ENCODE measurements at places on chromosomes 7 and 10. TPM values are rescaled to one million over a fixed set of nuclear protein-coding genes. Genes with fewer than 3 reads are reported as not detected.
A peak's percentile ranks its signal among the peaks of the same experiment; 100 is the strongest.

Gene ABCC2
- polyA plus RNA-seq, result 14.3 TPM

Gene C10orf105
- polyA plus RNA-seq, result 0.07 TPM

Gene DOCK4
- polyA plus RNA-seq, result 20.9 TPM

Gene SOSTDC1
- polyA plus RNA-seq, result 52.4 TPM

Gene RAMP3
- 11.0 TPM for polyA plus RNA-seq

Gene CRTAC1
- 30.6 TPM for polyA plus RNA-seq

Gene CDC14C
- polyA plus RNA-seq, result not detected

Gene PDSS1
- polyA plus RNA-seq, result 14.8 TPM

Gene AKR1C1
- 15.7 TPM for polyA plus RNA-seq

DNA sequence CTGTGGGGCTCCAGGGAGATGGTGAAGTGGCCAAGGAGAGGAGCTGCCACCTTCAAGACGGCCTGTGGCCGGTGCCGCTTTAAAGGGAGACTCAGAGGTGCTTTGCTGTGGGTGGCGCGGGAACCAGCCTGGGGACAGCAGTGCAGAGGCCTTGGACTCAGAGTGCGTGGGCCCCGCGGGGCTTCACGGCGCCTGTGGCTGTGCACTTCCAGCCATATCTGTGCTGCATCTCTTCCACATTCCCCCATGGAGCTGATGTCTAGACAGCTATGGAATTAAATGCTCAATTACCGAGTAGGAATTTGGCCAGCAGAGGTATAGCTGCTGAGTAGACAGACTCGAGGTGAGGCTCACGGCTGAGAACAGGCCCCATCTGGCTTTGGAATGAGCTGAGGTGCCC, 41.7 kb downstream of the HTRA1 start:
- DNase-seq, result no peak

GRCh38 chr10:102332772-102333171, 62.7 kb upstream of the NFKB2 start:
- DNase-seq, result no peak

DNA sequence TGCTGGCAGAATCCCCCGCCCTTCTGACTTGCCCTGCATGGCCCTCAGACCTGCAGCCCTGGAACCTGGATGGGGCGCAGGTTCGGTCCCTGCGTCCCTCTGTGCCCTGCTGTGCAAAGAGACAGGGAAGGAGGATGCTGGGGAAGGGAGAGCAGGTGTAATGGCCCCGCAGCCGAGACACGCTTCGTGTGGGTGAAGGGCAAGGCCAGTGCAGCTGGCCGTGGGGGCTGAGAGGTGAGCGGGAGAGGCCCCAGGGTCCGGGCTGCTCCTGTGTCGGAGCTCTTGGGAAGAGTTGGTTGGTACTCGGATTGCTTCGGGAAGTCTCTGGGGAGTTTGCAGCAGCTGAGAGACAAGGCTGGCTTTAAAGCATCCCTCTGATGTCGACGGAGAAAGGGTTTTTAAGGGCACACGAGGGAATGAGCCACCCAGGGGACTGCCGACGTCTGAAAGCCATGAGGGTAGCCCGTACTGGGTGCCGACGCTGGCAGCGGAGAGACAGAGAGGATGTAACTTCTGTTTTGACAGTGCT, 6.5 kb downstream of the ELFN1 start:
- DNase-seq, result no peak

- no peak for DNase-seq
Measured at GRCh38 chr10:16799621-16800020, 17.6 kb downstream of the RSU1 start.

DNA sequence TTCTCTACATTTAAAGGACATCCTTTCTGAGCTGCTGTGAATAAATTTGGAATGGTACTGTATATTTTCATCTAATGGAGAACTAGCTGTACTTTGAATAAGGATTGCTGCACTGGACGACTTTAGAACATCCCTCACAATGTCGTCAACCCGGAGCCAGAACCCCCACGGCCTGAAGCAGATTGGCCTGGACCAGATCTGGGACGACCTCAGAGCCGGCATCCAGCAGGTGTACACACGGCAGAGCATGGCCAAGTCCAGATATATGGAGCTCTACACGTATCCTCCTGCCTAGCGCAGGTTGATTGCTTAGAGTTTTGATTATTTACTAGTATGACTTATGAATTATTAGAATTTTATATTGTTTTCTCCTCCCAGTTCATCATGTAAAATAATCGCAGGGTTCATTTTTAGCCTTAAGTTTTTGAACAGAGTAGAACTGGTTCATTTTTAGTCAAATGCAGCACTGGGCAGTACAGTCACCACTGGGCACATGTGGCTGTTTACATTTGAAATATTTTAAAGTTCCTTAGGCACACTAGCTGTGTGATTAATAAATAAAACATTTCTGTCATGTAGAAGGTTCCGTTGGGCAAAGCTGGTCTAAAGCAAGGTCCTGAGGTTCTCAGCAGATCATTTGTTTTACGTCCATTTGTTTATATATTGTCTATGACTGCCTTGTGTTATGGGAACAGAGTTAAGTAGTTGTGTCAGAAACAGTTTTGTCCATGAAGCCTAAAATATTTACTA, 31.5 kb downstream of the CUL1 start:
- no peak for DNase-seq

GRCh38 chr7:4771737-4772136, 3.7 kb upstream of the AP5Z1 start:
- no peak for DNase-seq

GRCh38 chr7:20249376-20249775, 32.2 kb upstream of the MACC1 start:
- DNase-seq, result no peak

GRCh38 chr7:132575419-132575981, 770 bp downstream of the PLXNA4 start:
- no peak for DNase-seq

DNA sequence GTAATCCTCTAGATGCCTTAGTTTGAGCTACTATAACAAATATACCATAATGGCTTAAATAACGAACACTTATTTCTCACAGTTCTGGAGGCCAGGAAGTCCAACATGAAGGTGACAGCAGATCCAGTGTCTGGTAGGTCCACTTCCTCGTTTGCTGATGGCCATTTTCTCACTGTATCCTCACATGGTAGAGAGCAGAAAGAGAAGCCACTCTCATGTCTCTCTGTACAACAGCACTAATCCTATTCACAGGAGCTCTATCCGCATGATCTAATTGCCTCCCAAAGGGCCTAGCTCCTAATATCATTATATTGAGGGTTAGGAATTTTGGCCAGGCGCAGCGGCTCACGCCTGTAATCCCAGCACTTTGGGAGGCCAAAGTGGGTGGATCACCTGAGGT, 10.2 kb downstream of the HIBADH start:
- no peak for DNase-seq

- DNase-seq, result no peak
Measured at GRCh38 chr7:3432911-3433310, 131.9 kb downstream of the SDK1 start.

DNA sequence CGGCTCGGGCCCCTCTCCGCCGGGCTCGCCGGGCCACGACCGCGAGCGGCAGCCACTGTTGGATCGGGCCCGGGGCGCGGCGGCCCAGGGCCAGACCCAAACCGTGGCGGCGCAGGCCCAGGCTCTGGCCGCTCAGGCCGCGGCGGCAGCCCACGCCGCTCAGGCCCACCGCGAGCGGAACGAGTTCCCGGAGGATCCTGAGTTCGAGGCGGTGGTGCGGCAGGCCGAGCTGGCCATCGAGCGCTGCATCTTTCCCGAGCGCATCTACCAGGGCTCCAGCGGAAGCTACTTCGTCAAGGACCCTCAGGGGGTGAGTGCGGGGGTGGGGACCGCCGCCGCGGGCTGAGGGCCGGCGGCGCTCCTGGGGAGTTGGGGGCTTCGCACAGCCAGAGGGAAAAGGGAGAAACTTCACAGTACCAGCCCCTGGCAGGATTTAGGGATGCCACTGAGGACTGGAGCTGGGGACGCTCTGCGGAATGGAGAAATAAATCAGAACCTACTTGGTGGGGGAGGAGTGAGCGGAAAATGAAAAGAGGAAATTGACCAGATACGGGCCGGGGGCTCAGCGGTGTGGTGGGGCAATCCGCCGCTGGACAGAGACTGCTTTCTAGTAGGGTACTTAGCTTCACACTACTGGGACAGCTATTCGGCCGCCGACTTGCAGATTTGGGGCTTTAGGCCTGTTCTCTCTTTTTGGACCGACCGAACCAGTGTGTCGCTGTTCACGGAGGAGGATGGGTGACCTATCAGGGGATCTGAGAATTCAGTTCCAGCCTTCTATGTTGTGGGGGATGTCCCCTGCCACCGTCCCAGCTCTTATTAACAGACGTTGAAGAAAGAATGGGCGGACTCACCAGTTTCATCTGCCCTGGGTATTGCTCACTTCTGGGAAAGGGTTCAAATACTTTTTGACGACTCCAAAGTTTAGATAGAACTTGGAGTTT, 669 bp downstream of the PI4K2A start:
- peak; percentile 34 for DNase-seq

- no peak for DNase-seq
Measured at GRCh38 chr10:86258941-86259340, 107.7 kb downstream of the GRID1 start.

DNA sequence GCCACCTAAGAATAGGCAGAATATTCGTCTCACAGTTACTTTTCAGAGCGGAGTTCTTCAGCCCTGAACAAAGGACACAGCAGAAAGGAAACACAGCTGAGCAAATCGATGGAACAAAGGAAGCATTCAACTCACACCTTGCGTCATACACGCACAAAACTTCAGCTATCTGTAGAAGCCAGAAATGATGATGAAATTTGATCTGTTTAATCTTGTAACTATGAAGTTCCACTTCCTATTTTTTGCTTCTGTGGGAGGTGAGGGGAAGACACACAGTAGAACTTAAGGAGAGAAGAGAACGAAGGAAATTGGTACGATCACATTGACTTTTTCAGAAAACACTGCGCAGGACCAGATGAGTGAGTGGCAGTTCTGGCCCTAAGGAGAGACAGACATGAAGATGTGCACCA, 26.2 kb downstream of the FAM171A1 start:
- DNase-seq, result no peak

GRCh38 chr10:114544045-114544659, 113.9 kb downstream of the ABLIM1 start:
- DNase-seq, result no peak

GRCh38 chr7:151692721-151693120, 173.0 kb upstream of the RHEB start:
- no peak for DNase-seq

GRCh38 chr10:131082991-131083481, 228.5 kb downstream of the TCERG1L start:
- no peak for DNase-seq

- DNase-seq, result no peak
Measured at GRCh38 chr7:50923476-50923875, 140.8 kb upstream of the GRB10 start.

GRCh38 chr10:24882047-24882698, 70.2 kb downstream of the PRTFDC1 start:
- DNase-seq, result no peak

GRCh38 chr7:151590071-151590849, 70.6 kb upstream of the RHEB start:
- no peak for DNase-seq

DNA sequence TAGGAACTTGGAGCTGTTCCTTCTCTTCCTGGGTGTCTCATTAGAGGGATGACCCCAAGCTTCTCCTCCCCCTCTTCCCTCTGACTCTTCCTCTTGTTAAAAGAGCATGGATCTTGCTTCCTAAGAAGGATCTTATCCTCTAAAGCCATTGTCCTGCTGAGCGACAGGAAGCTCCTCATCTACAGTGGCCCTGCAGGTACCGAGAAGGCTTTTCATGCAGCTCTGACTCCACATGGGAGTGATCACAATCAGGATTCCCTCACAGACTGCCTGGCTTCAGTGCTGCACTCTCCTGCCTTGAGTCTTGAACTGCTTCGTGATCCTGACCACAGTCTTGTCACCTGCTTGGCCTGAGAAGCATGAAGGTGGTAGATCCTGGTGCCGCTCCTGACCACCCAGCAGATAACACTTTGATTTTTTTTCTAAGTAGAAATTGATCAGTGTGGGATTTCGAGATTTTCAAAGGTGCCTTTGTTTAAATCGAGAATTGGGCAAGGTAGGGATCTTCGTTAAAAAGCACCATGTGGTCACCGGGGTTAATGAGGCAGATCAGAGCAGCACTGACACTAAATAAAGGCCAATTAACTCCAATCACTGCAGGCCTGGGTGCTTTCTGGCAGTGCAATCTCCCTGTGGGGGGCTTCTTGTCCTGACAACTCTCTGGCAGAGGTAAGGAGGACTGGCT, 376.4 kb downstream of the NRG3 start:
- no peak for DNase-seq

DNA sequence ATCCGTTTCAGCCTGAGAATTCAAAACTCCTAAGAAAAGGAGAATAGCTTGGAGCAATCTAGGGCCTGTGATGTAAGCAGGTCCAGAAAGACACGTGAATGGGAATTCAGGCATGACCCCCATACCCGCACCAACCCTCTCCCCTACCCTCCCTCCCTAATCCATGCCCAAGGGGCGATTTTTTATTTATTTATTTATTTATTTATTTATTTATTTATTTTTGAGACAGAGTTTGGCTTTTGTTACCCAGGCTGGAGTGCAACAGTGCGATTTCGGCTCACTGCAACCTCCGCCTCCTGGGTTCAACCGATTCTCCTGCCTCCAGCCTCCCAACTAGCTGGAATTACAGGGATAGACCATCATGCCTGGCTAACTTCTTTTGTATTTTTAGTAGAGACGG, 16.6 kb upstream of the EIF4H start:
- DNase-seq, result no peak

- peak; percentile 61 for DNase-seq
Measured at GRCh38 chr10:99854860-99855259, 72.4 kb downstream of the ABCC2 start.

DNA sequence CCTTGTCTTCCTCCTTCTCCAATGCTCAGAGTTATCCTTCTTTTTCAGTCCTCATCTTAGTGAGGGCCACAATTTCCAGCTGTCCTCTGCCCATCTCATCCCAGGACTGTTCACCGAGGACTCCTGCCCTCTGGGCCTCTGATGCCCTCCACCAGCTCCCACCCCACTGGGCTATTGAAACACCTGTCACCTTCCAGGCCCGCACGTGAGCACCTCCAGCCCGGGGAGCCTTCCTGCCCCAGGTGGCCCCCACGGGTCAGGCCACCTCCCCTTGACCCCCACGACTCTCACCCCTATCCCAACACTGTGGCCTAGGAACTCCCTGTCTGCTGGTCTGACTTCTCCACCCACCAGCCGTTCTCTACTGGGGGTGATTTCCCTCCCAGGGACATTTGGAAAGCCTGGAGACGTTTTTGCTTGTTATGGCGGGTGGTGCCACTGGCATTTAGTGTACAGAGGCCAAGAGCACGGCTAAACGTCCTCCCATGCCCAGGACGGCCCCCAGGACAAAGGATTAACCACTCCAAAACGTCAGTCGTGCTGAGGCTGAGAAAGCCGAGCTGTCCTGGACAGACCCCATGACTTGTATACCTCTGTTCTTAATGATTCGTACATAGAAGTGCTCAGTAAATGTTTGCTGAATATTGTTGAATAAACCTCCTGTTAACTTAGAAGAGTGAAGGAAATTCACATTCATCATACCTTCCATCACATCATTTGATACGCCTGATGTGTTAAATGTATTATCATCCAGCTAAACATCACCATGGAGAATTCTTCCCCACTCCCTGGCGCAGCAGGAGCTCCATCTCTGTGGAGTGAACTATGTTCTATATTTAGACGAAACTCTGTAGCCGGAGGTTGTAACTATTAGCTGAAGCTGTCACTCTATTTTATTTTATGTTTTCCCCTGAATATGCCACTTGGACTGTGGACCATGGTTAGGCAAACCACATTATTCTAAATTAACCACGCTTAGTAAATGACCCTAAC, 270.1 kb upstream of the SHH start:
- DNase-seq, result no peak

- no peak for DNase-seq
Measured at GRCh38 chr7:80847895-80848294, 71.0 kb downstream of the SEMA3C start.

All from renal pelvis (tissue), 12 donors.